ENCODE measurements at places on chromosomes 11 and 22.

GRCh38 chr22:43038325-43038724 is 23.4 kb upstream of the PACSIN2 start:
- DNase-seq: no peak

DNA sequence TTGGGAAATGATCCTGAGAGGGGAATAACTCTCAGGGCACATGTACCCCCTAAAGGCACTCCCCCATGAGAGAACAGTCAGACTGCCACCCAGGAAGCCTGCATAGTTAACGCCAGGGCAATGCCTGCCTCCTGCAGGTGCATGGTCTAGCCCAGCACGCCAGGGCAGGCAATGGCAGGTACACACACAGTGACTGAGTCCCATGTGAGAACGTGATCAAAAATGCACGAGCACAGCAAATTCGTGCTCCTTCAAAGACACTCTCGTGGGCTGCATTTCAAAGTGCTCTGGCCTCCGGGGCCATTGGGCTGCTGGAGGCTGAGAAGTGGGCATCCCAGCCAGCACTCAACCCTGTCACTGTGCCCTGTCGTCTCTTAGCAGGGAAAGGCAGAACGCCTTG is 79.7 kb downstream of the SHANK2 start:
- no peak for DNase-seq

DNA sequence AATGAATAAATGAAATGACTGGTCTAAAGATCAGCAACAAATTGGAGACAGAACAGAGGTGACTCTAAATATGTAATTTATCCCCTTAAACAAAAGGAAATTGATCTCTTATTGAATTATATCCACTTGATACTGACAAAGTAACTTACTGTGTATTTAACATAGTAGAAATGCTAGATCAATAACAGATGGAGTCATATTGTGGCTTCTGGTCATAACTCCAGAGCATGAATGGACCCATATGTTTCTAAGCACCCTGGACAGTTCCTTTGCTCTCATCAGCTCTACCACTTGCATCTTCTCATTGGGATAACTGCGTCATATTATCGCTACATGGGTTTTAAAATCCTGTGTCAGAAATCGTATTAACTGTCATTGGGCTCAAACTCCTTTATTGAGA is 222.3 kb downstream of the ETS1 start:
- peak; percentile 24 for DNase-seq

- no peak for DNase-seq
These were observed 9.8 kb downstream of the ATG16L2 start for GRCh38 chr11:72824020-72824419.

GRCh38 chr22:37634417-37634924 is 5.0 kb upstream of the SH3BP1 start:
- DNase-seq: no peak

DNA sequence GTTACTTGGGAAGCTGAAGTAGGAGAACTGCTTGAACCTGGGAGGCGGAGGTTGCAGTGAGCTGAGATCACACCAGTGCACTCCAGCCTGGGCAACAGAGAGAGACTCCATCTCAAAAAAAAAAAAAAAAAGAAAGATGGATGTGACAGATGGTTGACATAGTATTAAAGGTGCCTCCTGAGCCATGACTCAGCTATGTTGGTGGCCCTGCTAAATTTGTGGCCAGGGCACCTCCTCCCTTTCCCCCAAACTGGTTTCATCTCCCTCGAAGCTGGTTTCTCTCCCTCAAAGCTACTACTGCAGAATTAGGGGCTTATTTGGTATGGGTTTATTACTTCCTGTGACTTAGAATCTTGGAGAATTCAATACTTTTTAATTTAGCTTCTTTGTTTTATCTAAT is 31.5 kb downstream of the SDHD start:
- DNase-seq: no peak

DNA sequence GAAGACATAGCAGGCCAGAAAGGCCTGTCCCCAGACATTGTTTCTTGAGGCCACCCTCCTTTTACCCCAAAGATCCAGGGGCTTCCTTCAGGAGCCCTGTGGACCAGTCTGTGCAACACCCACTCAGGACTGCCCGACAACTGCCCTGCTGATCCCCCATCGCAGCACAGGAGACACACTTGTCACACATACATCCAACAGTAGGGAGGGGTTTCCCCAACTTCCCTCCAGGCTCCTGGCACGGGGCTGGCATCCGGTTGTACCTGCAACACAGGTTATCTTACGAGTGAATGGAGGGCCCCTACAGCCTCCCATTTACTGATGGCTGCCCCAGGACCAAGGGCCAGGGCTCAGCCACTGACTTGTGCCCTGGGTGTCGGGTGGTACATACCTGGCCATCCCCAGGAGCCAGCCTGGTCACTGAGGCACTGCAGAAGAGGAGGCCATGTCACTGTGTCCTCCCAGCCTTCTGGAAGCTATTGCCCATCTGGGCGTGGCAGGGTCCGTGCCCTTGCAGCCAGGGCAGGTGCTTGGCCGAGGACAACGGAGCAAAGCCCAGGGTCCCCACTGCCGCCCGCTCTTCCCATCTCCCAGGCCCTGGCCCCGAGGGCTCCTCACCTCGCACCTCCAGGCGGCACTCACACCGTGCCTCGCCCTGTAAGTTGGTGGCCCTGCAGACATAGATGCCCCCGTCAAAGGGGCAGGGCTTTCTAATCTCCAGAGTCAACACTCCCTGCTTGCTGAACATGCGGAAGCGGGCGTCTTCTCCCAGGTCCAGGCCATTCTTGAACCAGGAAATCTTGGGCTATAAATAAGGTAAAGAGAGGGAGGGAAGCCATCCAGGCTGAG is 20.8 kb downstream of the MYBPC3 start:
- DNase-seq: no peak
